Occipital lobe (tissue), 3 donors: ENCODE measurements at places on chromosomes 3 and 15. TPM values are rescaled to one million over a fixed set of nuclear protein-coding genes. Genes with fewer than 3 reads are reported as not detected.
A peak's percentile ranks its signal among the peaks of the same experiment; 100 is the strongest.

DNA sequence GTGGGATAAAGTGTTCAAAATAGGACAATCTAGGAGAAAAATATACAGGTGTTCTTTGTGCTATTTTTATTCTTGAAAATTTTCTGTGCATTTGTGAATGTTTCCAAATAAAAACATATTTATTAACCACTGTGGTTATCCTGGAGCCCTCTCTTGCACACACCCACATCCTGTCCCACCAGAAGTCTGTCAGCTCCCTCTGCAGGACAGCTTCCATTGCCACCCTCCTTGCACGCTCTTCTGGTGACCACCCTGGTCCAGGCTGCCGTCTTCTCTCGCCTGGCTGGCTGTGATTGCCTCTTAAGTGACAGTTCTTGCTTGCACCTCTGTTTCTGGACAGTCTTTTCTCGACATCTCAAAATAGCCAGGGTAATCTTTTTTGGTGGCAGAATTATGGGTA lies 394.0 kb downstream of the LRTM1 start:
- no peak for DNase-seq

DNA sequence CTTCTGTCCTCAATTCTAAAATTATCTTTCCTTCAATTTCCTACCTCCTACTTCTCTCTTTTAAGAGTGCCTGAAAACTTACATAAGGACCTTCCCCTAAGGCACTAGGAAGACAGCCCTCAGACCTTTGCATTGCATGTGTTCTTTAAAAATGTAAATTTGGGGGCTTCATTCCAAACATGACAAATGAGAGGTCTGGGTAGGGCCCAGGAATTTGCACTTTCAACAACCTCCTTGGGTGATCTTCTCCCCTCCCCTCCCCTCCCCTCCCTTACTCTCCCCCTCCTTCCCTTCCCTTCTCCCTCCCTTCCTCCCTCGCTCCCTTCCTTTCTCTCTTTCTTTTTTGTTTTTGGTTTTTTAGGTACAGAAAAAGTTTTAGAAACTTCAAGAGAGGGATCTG lies 18.7 kb downstream of the USF3 start:
- DNase-seq = no peak

GRCh38 chr15:63387748-63388493 lies 6.3 kb upstream of the CA12 start:
- no peak for DNase-seq

DNA sequence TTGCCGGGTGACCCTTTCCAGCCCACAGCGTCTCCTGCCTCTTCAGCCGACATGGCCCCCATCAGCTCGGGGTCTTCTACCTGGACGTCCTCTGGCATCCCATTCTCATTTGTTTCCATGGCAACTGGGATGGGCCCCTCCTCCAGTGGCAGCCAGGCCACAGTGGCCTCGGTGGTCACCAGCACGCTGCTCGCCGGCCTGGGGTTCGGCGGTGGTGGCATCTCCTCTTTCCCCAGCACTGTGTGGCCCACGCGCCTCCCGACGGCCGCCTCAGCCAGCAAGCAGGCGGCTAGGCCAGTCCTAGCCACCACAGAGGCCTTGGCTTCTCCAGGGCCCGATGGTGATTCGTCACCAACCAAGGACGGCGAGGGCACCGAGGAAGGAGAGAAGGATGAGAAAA lies 170.2 kb downstream of the FEZF2 start:
- no peak for DNase-seq

GRCh38 chr15:78730955-78731354 lies 80.3 kb downstream of the ADAMTS7 start:
- DNase-seq = no peak

GRCh38 chr3:133830071-133830470 lies 24.5 kb downstream of the SRPRB start:
- no peak for DNase-seq

The CTDSPL gene
- total RNA-seq = 13.1 TPM

DNA sequence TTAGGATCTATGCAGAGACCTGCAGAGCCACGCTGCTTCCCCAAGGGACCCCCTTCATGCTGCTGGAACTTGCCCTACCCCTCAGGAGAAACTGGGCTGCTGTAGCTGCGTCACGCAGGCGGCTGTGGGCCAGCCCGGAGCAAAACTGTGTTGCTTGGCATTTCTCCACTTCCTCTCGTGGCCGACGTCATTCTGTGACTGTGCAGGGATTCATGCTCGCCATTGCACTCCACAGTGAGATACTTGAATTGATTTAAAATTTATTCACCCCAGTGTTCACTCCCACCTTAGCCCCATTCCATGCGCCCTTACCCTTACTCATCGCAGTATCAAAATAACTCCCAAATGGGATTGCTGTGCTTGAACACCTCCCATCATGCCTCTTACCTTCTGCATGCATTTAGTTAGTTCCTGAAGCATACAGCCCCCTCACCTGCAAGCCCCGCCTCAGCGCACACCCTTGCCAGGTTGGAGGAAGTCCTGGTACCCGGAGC lies 45.7 kb downstream of the TMEM44 start:
- peak; percentile 5 for DNase-seq

GRCh38 chr3:59685432-59685831 lies 635.6 kb upstream of the CFAP20DC start:
- no peak for DNase-seq

GRCh38 chr15:37115538-37115937 lies 15.2 kb upstream of the MEIS2 start:
- no peak for DNase-seq

The FMN1 gene
- total RNA-seq = 3.9 TPM

- no peak for DNase-seq
Measured at GRCh38 chr3:45215466-45215865, 10.6 kb downstream of the TMEM158 start.

DNA sequence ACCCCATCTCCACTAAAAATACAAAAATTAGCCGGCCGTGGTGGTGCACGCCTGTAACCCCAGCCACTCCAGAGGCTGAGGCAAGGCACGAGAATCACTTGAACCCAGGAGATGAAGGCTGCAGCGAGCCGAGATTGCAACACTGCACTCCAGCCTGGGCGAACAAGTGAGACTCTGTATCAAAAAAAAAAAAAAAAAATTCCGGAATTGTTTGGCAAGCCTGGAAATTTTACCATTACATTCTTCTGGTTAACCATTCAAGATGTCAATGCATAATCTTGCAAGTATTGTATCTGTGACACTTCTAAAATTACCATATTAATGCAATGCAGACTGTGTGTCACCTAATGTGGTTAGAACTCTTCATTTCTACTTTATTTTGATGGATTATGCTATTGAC lies 67.0 kb downstream of the CSNK1G1 start:
- DNase-seq = no peak

- DNase-seq = no peak
Measured at GRCh38 chr15:42402455-42403205, 43.3 kb downstream of the CAPN3 start.
